ENCODE measurements at places on chromosomes 12 and 14. TPM values are rescaled to one million over a fixed set of nuclear protein-coding genes. Genes with fewer than 3 reads are reported as not detected.

The PLA2G1B gene
- not detected for total RNA-seq

The EEF1AKMT3 gene
- total RNA-seq = 3.2 TPM

The PTCSC3 gene
- not detected for total RNA-seq

The PAWR gene
- 34.4 TPM for total RNA-seq

The LEMD3 gene
- 9.9 TPM for total RNA-seq

The POTEG gene
- not detected for total RNA-seq
